Activated CD4-positive, CD25-positive, alpha-beta regulatory T cell (primary cell): ENCODE measurements at places on chromosomes 3 and 15.

DNA sequence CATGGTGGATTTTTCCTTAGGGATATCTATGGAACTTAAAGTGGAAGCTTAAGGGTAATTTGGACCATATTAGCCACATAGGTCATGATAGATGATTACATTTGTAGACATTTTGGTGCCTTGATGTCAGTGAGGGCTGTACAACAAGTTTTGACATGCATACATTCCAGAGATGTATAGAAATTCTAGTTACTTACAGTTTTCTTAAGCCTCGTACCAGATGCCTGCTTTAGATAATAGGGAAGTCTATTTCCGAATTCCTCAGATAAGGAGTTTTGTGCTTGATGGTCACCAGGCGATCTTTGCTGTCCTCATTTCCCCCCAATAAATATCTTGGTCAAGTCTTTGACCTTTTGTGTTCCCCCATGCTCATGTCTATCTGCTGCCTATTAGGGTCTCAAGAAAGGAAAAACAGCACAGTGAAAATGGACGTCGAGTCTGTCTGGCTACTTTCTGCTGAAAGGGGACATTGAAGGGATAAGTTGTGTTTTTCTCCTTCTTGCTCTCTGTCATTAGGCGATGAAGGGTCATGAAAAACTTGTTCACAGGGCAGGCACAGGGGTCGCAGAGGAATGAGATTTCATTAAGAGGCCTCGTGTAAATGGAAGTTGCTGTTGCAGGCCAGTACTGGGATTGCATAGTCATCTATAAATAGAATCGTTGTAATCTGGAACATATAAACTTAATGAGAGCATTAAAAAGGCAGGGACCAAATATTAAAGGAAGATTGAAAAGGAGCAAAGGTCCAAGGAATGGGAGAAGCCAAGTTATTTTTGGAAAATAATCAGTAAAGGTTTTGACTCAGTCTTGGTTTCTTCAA lies 20.0 kb upstream of the SENP7 start:
- DNase-seq: no peak

DNA sequence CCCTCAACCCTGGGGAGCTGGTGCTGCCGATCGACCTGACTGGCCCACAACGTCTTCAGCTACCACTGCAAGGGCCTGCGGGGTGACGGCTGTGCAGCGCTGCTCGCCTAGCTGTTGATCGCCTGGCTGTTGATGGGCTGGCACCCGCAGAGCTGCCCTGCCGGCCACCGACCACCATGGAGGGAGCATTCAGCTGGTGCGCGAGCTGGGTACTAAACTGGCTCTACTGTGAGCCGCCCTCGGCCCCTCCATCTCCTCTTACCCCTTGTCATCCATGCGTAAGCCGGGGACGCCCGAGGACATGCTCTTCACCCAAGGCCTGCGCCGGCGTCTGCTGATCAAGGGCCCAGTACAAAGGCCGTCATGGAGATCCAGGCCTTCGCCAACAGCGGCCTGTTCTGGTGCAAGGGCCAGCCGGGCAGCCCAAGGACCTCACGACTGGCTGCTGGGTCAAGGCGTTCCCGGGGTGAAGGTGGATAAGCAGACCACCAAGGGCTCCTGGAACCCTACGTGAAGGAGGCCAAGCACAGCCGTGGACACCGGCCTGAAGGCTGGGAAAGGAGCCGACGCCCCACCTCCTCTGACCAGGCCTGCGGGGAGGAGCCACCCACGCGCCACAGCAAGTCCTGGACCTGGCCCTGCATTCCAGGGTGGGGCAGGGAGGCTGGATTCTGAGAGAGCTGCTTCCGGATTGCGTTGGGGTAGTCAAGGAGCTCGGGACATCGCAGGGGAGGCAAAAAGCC lies 46.9 kb downstream of the SFMBT1 start:
- DNase-seq: no peak

- DNase-seq: no peak
Measured at GRCh38 chr3:118269537-118270125, 765.0 kb downstream of the IGSF11 start.

GRCh38 chr3:37058117-37058516 lies 64.8 kb downstream of the MLH1 start:
- DNase-seq: no peak

- no peak for DNase-seq
Measured at GRCh38 chr3:177209509-177209908, 12.2 kb upstream of the TBL1XR1 start.

DNA sequence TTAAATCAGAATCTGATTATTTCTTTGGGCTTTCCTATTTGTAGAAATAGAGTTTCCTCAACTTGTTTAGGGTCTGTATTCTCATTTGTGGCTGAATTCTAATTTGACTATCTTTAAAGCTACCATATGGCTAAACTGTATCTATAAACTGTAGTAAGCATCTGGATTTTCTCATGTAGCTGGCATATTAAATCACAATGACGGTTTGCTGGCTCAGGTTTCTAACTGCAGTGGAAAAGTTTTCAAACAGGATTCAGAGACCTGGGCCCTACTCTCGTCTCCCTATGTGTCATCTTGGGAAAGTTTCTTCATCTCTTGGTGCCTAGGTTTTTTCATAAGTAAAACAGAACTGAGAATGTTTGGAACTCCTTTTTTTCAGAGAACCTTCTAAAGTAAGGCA lies 68.3 kb downstream of the GALK2 start:
- no peak for DNase-seq

DNA sequence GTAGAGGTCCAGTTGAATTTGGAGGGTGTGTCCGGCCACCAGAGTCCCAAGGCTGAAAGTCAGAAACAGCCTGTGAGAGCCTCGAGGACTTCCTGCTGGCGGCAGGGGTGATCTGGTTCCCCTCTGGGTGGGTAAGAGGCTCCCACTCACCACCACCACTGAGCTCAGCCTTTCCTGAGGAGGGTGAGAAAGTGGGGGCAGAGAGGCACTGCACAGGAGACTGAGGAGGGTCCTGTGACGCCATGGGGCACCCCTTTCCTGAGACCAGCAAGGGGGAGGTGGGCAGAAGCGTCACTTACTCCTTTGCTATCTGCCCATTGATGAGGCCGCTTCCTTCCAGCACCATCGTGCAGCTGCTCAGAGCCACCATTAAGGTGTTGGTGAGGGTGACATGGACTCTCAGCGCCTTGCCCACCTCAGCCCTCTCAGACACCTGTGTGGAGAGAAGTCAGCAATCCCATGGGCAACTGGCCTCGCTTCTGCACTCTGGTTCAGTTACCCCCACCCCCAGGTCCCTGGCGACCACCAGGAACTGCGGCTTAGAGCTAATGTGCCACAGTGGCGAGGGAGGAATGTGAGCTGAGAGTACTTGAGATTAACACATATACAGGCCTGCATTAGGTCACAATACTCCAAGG lies 10.0 kb upstream of the TGM5 start:
- DNase-seq: no peak

GRCh38 chr15:58682234-58682633 lies 67.3 kb downstream of the ADAM10 start:
- no peak for DNase-seq

DNA sequence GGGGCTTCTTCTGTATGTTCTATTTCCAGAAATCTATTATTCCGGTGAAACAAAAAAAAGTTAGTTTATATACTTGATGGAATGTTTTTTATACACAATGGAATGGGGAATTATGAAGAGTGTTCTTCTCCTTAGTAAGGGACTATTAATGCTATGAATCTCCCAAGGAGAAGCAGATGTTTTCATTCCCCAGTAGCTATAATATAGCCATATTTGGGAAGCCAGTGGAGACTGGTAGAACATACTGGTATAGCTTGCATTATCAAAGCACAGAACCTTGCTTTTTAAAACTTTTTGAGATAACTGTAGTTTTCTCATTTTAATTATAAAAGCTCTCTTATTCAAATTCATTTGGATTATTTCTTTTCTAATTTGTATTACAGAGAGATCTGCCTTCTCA lies 38.3 kb downstream of the ADGRG7 start:
- DNase-seq: no peak

DNA sequence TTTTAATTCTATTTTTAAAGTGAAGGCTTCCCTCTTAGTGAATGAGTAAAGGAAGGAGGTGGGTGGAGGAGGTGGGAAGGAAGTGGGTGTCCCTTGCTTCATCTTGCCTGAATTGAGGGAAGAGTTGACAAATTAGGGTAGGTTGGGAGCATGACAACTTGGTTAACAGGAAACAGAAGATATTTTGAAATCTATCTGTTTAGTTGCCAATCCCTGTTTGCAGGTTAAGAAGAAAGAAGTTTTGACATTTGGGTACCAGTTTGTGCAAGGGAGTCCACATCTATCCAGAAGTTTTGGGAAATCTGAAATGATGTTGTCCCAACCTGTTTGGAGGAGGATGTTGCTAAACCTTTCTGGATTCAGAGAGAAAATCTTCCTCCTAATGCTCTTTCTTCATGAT lies 204.1 kb upstream of the SUCLG2 start:
- DNase-seq: no peak

DNA sequence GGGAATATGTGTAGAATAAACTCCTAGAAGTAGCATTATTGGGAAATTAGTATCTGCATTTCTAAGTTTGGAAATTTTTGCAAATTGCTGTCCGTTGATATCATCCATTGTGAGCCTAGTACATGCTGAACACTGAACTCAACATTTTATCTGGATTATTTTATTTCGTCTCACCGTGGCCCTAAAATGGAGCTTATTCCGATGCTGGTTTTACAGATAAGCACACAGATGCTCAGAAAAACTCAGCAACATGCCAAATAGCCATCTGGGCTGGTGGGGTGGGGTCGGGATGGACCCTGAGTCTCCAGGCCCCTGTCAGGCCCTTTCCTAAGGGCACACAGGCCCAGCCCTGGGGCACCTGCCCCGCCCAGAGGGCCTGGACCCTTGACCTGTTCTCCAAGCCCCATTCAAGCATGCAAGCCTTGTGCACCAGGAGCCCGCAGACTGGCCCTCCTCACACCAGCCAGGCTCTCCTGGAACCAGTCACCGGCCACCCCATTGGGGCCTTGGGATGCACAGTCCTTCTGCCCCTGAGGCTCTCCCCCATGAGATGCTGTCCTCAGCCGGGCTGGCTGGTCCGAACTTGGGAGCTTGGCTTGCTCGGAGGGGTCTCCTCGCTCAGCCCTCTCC lies 20.7 kb upstream of the KLF13 start:
- DNase-seq: no peak

GRCh38 chr3:42654331-42655201 lies 1.1 kb downstream of the ZBTB47 start:
- DNase-seq: no peak

GRCh38 chr3:39362812-39363211 lies 20.4 kb upstream of the SLC25A38 start:
- DNase-seq: no peak

DNA sequence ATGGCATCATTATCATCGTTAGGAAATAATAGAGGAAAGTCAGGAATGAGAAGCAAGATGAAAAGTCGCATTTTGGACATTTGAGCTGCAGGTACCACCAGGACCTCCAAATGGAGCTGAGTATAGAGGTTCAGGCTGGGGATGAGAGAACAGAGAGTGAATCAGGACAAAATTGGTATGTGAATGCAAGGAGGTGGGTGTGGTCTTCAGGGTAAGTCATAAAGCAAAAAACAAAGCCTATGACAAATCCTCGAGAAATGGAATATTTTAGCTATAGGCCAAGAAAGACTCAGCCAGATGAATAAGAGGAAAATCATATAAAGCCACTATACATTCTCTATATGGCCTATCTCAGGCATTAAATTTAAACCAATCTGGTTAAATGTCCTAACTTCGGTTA lies 841.3 kb downstream of the ROBO1 start:
- DNase-seq: no peak

GRCh38 chr3:54321520-54321919 lies 199.2 kb downstream of the CACNA2D3 start:
- DNase-seq: no peak

DNA sequence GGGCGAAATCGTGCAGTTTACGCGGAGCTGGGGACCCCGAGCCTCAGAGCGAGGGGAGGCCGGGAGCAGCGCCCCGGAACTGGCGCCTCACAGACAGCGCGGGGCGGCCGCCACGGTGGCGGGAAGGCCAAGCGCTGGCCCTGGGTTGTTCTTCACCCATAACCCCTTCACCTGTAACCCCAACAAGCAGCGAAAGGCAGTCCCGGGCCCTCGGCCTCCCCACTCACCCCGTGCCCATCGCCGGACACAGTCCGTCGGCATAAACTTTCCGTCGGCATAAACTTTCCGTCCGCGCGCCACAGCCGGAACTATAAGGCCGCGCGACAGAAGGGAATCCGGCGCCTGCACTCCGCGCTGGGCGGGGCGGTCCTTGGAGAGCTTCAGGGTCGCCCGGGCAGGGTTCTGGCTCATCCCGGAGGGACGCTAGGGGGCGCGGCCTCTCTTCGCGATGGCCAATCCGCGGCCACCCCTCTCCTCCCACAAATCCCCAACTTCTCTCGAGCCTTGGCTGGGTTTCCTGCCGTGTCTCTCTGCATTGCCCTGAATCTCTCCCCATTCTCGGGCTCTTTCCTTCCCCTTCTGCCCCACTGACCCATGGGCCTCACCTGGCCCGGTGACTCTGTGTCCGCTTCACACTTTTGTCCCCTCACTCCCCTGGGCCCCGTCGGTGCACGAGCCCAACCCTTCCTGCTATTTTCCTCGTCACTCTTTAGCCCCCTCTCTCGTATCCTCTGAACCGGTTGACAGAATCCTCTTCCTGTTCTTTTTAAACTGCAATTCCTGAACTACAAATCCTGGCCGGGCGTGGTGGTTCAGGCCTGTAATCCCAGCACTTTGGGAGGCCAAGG lies at the start of gene INTS14:
TSS of gene INTS14 (minus strand) at position 261 of the 848 bp plus-strand sequence. CDS start 3,751 bp downstream, outside the sequence.
- DNase-seq: peak; percentile 82

DNA sequence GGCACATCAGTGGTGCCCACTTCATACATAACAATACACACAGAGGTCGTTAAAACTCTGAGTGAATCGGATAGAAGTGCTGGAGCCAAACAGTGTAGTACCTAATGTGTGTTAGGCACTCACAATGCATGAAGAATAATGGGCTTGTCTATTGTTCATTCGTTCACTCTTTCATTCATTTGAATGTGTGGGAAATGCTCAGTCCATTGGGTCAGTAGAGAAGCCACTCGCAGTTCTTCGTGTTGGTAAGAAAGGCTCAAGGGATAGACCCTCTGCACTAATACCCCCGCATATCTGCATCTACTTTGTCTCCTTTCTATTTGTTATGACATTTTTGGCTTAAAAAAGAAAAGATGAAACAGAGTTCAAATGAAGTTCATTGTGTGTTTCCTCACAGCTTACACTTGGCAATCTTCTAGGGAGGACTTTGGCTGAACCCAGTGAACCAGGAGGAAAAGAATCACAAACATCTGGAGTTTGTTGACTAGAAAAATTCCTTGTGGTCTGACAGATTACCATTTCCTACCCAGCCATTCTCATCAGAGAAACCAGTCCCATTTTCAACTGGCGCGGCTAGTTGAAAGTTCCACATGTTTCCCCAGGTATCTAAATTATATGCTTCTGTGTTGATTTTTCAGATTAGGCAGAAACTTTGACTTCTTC lies 32.8 kb upstream of the MFSD1 start:
- no peak for DNase-seq

GRCh38 chr3:31600431-31600830 lies 67.7 kb downstream of the STT3B start:
- no peak for DNase-seq

DNA sequence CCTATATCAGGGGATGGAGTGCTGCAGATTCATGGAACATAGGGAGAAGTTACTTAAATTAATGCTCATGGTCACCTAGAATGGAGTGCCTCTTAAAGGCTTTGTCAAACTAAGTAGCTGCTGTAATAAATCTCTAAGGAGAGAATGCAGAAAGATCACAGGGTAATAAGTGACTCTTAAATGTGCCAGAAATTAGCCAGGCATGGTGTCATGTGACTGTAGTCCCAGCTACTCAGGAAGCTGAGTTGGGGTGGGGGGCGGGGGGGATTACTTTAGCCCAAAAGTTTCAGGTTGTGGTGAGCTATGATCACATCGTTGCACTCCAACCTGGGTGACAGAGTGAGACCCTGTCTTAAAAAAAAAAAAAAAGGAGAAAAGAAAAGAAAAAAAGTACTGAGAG lies 90.9 kb upstream of the ASB14 start:
- no peak for DNase-seq
